ENCODE measurements at places on chromosomes 4 and X. TPM values are rescaled to one million over a fixed set of nuclear protein-coding genes. Genes with fewer than 3 reads are reported as not detected.

MEPE gene
- total RNA-seq: not detected

ART3 gene
- total RNA-seq: 0.42 TPM

- no peak for DNase-seq
Observed at GRCh38 chrX:131262200-131262599, 26.9 kb downstream of the IGSF1 start.

PF4V1 gene
- not detected for total RNA-seq

DNA sequence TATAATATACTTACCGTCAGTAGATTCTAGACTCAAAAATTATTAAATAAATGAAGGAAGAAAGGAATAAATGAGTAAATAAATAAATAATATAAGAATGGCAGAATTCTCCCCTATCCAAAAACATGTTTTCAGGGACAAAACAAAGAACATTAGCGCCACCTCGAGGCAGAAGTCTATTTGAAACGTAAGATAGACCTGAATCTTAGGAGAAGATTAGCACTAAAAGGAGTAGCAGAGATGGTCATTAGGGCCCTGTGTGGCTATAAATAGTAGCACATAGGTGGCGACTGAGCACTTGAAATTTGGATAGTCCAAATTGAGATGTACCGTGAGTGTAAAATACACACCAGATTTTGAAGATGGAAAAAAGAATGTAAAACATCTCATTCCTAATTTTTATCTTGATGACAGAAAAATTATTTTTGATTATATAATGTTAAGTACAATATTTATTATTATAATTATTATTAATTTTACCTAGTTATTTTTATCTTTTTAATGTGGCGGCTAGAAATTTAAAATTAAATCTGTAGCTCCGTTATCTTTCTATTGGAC is 24.3 kb upstream of the SRD5A3 start:
- DNase-seq: peak; percentile 36

GRCh38 chr4:153970169-153970568 is 181.3 kb upstream of the SFRP2 start:
- DNase-seq: no peak

GRCh38 chrX:56130031-56130430 is 102.1 kb upstream of the KLF8 start:
- DNase-seq: no peak

SERPINA7 gene
- total RNA-seq: not detected

- DNase-seq: peak; percentile 65
Observed at GRCh38 chrX:15465896-15466651, 27.1 kb downstream of the PIR start.

- no peak for DNase-seq
Observed at GRCh38 chrX:98931216-98931615, 1478.9 kb downstream of the PCDH19 start.

TCEAL3 gene
- 5.8 TPM for total RNA-seq

DNA sequence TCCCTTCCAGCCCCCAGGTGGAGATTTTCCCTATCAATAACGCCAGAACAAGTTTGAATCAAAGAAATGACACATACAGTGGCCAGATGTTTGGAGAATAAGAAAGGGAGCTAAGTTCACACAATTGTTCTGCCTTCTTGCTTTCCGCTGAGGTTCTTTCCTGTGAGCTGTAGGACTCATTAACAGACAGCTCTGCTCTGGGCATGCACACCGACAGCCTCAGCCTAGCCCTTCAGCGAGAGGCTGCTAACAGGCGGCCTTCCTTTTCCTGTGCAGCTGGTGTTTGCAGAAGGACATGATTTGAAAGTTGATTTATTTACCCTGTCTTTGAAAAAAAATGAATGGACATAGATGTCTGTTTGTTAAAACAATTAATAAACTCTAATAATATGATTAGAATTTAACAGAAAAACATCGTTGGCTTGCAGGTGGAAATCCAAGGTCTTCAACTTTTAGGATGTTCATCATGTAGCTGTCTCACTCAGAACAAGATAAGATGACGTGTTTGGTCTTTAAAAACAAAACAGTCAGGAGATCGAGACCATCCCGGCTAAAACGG is 183.3 kb downstream of the KDR start:
- DNase-seq: no peak

DNA sequence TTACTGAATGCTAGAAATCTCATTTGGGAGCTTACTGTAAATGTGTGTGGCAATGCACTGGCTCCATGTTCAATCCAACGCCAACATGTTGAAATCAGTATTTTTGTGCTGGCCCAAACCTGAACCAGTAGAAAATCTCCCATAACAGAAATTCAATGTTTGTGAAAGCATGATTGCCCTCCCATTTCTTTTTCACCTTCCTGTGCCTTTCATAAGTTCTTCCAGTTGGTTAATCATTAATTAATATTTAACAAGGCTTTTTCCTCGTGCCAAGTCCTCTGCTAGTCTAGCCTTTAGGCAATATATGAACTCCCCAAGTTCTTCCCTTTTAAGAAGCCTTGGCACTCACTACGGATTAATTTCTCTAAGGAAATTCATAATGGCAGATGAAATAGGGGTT is 1.3 kb upstream of the PLS3 start:
- DNase-seq: no peak

DNA sequence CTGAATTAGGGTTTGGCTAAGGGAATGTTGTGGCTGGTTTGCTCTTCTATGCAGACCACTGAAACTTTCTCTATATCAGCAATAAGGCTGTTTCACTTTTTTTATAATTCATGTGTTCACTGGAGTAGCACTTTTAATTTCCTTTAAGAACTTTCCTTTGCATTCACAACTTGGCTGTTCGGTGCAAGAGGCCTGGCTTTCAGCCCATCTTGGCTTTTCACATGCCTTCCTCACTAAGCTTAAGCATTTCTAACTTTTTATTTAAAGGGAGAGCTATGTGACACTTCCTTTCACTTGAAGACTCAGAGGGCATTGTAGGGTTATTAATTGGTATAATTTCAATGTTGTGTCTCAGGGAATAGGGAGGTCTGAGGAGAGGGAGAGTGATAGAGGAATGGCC is 142.3 kb downstream of the SHROOM4 start:
- no peak for DNase-seq

- DNase-seq: peak; percentile 8
Observed at GRCh38 chrX:111447298-111447697, 35.3 kb upstream of the DCX start.

FAM9C gene
- 0.07 TPM for total RNA-seq

DNA sequence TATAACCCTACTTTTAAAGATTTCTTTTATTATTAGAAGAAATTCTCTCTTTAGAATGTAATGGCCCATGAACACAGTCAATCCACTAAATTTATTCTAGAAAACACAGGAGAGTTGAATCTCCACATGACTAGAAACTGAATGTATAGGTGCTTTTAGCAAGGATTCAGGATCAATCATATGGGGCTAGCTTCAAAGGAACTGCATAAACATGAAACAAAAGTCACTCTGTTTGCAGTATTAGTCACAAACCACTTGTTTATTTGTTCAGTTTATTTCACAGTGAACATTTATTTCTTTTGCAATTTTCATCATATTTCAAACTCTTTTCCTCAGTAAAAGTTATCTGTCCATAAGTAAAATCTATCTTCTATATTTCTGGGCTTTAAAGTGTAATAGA is 1604.6 kb downstream of the PCDH18 start:
- no peak for DNase-seq

CCNB3 gene
- total RNA-seq: 0.10 TPM

PABPC1L2B gene
- total RNA-seq: 0.11 TPM

DNA sequence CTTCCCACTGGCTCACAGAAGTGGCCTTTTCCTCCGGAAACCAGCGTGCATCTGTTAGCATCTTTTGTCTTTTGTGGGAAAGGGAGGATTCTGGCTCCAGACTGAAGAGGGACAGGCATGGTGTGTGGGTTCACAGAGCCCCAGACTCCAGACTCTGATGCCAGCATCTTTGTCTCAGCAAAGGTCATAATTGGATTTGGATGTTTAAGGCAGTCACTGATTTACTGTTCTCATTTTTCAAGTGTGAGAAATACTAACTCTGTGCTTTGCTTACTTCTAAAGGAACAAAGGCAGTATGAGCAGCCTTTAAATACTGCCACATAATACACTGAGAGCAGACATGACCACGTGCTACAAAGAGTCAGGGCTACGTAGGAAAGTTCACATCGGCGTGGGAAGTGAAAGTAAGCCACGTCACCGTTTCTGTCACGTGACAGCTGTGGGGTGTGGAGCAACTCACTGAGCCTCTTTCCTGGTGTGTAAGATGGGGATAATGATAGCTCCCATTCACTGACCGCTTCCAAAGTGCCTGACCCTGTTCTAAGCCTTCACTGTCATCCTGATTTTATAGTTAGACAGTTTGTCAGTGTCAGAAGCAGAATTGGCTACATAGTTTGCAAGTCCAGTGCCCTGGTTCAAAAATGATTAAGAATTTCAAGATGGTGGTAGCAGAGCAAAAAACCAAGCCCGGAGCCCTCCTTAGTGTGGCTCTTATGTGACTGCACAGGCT is 24.8 kb upstream of the TMSB4X start:
- DNase-seq: no peak

HERC6 gene
- 2.9 TPM for total RNA-seq

DNA sequence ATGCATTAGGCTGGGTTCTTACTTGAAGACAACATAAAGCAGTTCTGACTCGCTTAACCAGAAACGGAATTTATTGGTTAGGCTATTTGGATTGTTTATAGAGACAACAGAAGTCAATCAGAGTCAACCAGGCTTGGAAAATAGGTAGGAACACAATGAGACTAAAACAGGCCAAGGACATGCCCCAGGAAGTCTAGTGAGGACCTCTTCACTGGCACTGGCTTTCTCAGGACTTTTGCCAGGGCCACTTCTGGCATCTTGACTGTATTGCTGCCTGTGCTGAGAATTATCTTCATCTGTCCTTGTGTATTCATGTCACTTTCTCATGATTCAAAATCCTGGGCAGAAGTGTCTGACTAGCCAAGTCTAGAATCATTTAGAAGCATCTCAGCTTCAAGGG is 19.6 kb downstream of the PGAM4 start:
- DNase-seq: no peak

- DNase-seq: no peak
Observed at GRCh38 chr4:75087865-75088264, 154.9 kb downstream of the PARM1 start.

DNA sequence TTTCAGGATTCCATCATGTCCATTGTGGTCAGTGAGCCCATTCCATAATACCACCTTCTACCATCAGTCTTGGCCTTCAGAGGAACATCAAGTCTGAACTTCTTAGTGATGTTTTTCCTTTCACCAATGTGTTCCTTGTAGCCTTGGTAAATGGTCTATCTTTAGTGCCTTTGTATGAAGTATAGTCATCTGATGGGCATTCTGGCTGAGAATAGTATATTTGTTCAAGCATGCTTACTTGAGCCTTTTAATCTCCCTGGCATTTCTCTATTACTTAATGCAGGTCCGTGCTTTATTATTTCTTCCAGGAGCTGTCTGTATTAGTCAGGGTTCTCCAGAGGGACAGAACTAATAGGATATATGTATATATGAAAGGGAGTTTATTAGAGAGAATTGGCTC is 99.7 kb downstream of the TLL1 start:
- DNase-seq: no peak

GRCh38 chr4:171130256-171130801 is 682.9 kb upstream of the GALNTL6 start:
- DNase-seq: no peak

CCSER1 gene
- total RNA-seq: 1.1 TPM

- no peak for DNase-seq
Observed at GRCh38 chrX:65610040-65610439, 57.4 kb upstream of the MSN start.

DNA sequence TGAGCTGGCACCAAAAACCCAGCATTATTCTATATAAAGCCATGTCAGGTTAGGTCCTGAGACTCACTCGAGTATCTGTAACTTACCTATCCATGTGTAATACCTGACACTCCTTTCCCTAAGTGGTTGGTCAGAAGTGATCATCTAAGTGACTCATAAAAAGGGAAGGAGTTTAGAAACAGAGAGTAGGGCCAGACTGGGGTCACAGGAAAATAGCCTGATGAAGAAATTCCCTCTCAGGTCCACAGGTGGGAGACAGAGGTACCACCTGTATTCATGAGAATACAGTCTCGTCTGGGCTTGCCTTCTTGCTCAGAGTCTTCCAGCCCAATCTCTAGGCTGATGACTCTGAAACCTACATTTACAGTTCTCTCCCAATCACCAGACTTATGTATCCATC is 161.8 kb upstream of the MAP3K15 start:
- peak; percentile 9 for DNase-seq
